Activated CD4-positive, alpha-beta memory T cell treated with anti-CD3 and anti-CD28 coated beads for 36 hours (primary cell): ENCODE measurements at places on chromosomes 1 and 21. TPM values are rescaled to one million over a fixed set of nuclear protein-coding genes. Genes with fewer than 3 reads are reported as not detected.

The SEC16B gene
- total RNA-seq = not detected

The PERM1 gene
- not detected for total RNA-seq

The MAN1C1 gene
- 4.6 TPM for total RNA-seq

DNA sequence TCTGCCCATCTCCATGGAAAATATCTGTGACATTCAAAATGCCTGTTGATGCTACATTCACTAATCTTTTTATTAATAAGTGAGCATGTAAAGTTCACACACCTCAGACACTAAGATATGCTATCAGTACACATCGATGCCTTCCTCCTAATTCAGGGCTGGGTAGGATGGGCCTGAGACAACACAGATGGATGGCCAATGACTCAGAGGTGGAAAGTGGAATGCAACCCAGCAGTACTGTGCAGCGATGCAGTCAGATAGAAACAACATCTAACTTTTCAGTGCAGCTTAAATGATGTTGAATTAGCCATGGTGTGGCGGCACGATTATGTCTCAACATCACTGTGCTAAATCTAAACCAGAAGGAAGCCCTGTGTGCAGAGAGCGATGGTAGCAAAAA is 161.6 kb upstream of the KCNJ15 start:
- no peak for DNase-seq

The MIER1 gene
- 54.7 TPM for total RNA-seq

DNA sequence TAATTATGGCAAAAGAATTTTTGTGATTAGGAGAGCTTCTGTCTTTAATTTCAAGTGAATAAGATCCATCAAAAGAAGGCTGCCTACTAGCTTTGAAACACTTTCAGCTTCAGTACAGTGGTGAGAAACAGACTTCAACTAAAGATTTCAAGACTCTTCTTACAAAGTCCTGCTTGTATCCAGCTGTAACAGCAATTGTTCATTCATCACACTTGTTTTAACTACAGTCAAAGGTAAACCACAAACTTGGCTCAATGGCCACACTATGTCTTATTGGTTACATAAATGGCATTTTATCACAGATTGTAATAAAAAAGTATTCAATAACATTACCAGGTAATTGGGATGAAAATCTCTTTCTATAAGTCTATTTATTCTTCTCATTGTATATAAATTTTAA is 59.2 kb downstream of the WARS2 start:
- no peak for DNase-seq

DNA sequence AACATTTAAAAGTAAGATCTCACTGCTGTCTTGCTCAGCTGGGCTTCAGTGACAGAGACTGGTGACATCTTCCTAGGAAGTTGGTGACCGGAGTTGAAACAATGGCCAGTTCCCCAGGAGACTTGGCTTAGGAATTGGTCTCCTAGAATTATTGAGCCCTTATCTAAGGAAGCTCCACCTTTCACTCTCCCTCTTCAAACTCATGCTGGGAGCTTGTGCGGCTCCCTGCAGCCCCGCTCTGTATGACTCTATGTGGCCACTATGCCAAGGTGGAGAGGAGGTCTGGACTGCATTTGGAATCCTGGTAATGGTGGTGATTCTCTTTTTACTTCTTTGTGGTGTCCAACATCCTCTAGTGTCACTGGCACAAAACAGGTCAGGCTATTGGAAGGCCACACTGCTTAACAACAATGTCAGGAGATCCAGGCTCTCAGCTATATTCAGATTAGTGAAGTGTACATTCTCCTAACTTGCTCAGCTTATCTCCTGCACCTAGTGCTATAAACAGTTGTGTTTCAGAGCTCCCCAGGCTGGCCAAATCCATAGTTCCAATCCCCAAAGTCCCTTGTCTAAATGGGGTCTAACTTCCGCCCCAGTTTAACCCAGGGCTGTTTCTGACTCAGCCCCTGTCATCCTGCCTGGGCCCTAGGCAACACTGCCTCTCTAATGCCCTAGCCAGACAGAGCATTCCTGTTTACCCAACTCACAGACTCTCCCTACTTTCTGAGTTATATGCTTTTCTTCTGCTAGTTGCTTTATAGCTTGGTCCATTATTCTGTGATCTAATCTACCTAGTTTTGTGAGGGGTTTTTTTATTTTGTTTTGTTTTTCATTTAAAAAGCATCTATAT is 18.3 kb downstream of the ATP2B4 start:
- no peak for DNase-seq

DNA sequence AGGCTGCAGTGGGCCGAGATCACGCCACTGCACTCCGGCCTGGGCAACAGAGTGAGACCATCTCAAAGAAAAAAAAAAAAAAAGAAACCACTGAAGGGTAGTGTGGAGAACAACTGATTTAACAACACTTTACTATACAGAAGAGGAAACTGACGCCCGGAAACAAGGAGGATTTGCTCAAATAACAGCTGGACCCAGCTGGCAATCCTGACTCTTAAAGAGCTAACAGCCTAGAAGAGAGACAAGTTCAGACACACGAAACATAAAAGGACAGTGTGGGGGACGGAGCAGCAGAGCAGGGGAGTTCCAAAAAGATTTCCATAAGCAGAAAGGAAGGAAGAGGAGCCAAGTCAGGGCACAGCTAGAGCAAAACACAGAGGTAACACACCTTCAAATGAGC is 4.4 kb downstream of the ECHDC2 start:
- no peak for DNase-seq

The GSTM2 gene
- total RNA-seq = 11.9 TPM

DNA sequence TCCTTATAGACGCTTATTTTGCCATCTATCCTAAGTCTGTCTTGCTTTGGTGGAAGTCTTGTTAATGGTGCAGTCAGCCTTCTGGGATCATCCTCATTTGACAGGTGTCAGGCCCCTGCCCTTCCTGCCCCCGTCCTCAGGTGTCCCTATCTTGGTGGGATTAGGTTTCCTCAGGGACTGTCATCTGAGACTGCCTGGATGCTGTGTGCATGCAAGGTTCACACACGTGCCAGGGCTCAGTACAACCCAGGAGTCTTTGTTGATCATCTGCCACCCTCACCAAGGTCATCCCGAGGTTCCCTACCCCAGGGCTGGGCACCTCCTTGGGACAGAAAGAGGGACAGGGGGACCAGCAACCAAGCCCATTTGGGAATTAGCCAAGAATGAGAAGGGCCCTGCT is 18.0 kb downstream of the PADI2 start:
- DNase-seq = no peak

GRCh38 chr21:27454234-27454633 is 487.3 kb upstream of the ADAMTS5 start:
- no peak for DNase-seq

GRCh38 chr1:40842207-40842606 is 20.0 kb downstream of the CITED4 start:
- DNase-seq = no peak

The LCE1D gene
- total RNA-seq = not detected

DNA sequence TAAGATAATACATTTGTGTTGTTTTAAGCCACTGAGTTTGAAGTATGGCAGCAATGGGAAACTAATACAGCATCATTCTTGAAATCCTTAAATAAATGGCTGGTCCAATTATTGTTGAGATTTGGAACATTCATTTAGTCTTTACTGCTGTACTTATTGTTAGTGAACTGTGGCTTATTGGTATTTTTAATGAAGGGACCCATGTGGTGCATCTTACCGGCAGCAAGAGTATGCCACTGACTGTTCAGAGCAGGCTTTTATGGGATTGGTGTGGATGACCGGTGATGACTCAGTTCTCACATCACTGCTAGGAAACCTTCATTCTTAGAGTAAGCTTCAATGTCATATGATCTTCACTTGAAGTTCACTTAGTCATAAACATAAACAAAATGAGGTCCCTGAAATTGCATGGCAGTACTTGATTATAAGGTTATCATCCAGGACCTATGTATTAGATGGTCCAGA is 31.5 kb downstream of the PRKAA2 start:
- DNase-seq = no peak
